ENCODE measurements at places on chromosomes 5 and 9.

- no peak for DNase-seq
Observed at GRCh38 chr9:79642671-79643070, 70.9 kb downstream of the TLE4 start.

DNA sequence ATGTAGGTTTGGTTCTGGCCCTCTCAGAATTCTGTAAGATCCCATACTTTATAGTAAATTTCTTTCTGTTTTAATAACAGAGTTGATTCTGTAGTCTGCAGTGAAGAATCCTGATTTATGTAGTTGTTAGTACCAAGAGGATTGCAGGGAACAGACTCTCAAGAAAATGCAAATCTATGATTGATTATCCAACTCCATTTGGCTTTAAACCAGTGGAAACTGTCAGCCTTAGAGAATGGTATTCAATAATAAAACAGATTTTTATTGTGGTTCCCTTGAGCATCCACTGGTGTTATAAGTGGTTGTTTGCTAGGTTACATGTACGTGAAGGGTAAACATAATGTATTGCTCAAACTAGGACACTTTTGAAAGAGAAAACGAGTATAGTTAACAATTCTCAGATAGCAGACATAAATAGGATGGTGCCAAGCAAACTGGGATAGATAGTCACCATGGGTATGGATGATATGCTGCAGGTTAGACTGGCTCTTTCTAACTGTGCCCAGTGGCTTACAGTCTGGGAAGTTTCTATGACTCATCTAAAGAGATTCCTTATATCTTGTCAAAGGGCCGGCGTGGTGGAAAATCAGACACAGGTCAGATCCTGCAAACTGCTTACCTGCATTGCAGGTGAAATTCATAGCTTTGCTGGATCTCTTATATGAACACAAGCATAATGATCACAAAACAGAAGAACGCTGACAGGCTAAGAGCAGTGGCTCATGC is 41.7 kb upstream of the RPS23 start:
- no peak for DNase-seq

DNA sequence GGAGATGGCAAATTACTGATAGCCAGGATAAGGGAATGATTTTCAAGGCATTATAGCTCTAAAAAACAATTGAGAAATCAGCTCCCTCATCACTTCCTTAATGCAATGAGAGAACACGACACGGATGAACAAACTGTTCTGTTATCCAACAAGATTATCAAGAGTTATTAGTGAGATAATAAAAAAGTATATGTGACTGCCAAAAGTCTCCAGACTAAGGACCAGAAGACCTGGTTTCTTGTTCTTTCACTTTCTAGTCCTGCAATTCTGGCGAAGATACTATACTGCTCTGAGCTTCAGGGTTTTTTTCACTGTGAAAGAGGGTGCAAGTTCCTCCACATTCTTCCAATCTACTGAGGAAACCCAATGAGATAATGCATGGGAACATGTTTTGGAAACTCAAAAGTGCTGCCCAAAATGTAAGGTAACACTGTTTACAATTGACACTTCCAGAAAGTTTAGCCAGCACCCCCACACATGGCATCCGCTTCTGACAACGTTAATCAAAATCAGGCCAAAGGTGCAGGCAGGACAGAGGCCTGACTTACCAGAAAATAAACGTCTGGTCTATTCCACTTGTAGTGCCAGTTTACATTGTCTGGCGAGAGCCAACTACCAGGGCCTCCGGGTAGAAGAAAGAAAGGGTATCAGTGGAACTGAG is 254.2 kb downstream of the DOCK8 start:
- DNase-seq, result no peak

DNA sequence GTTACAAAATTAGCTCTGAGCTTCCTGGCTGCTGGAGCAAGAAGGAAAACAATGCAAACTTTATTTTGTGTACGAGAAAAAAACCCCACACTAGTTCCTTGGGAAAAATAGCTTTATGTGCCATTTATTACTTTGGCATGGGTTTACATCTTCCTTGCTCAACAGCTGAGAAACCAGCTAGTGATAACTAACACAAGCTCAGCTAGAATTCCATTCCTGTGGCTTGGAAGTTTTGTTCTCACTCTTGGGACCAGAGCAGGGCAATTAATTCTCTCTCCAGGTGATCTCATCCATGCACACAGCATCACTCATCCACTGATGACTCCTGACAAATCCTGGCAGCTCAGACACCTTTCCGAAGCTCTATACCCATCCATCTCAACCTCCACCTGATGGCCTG is 104.1 kb downstream of the CRB2 start:
- no peak for DNase-seq

DNA sequence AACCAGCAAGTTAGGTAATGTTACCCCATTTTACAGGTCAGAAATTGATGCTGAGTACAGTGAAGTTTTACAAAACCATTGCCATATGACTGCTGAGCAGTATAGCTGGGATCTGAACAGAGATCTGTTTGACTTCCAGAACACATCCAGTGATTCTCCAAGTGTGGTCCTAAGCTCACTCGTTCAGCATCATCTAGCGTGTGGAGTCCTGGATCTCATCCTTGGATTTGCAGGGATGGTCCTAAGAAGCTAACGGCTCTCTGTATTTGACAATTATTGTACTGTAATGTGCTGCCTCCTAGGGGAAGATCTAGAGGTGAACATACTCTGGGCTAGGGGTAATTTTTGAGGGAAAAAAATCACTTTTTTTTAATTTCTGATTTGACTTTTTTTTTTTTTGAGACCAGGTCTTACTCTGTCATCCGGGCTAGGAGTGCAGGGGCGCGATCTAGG is 1.4 kb downstream of the SLC26A2 start:
- no peak for DNase-seq

- DNase-seq, result no peak
Observed at GRCh38 chr5:117131876-117132275, 557.3 kb upstream of the SEMA6A start.
